Esophagus muscularis mucosa (tissue), 4 donors: ENCODE measurements at places on chromosomes 16 and 17. TPM values are rescaled to one million over a fixed set of nuclear protein-coding genes. Genes with fewer than 3 reads are reported as not detected.

MYH13 gene
- not detected for total RNA-seq

FBXW10 gene
- total RNA-seq, result not detected

SMTNL2 gene
- 3.0 TPM for total RNA-seq

RUNDC3A gene
- 1.6 TPM for total RNA-seq

MYL4 gene
- total RNA-seq, result not detected
